ENCODE measurements at places on chromosomes 6 and 20.

DNA sequence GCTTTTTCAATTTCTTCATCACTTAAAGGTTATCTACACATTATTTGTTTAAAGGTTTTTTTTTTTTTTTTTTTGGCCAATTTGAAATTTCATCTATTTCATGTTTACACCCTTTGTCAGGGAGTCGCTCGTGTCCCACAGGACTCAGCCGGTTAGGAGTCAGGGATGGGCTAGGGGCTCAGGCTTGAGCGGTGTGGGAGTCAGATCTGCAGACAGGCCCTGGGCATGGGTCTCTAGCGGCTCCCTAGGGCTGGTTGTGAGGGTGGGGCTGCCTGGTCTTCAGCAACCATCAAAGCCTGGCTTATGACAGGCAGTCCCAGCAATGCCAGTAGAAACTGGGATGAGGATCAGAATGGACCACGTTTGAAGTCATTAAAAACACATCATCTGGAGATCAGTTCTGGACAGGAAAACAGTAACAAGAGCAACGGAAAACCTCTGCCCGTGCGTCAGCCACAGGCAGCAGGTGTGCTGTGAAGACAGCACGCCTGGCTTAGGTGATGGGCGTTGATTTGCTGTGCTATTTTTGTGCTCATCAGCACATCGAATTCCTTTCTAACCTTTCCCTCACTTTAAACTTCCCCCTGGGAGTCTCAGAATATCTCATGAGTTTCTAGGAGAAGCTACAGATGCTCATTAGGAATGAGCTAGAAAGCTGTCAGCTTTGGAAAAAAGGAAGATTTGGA lies 91.3 kb upstream of the MPC1 start:
- DNase-seq: no peak

GRCh38 chr6:166743406-166744222 lies 116.6 kb upstream of the RPS6KA2 start:
- DNase-seq: no peak

- no peak for DNase-seq
Observed at GRCh38 chr6:133203344-133203697, 37.8 kb upstream of the EYA4 start.

DNA sequence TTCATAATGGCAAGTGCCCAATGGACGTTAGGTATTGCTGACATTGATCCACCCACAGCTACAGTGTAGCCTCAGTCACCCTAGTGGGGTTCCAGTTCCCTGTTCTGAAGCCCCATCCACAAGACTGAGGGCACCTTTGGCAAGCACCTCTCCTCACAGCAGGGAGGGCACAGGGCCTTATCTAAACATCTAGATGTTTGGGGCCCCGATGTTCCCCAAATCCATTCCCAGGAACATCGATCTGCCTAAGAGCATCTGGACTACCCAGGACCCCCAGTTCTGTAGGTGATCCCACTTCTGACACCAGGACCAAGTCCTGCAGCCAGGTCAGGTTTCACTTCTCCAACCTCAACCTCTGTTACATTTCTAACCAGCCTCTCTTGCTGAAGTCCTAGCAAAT lies 10.6 kb downstream of the APCDD1L start:
- DNase-seq: no peak

DNA sequence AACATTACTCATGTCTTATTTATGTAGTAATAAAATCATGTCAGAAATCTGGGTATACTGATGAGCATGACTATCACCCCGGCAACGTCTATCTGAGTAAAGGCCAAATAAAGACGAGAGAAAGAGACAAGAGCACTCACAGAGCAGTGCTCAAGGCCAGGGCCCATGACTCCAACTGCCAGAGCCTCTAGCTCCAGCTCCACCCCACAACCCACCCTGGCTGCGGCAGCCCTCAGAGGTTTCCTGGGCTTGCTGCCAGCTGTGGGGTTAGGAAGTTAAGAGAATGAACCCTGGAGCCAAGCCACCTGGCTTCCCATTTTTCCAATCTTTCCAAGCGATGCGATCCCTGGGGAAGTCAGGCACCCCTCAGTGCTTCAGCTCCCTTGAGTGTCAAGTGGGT lies 92.0 kb upstream of the PAX1 start:
- DNase-seq: no peak

- no peak for DNase-seq
Observed at GRCh38 chr20:49603209-49603627, 35.3 kb upstream of the PTGIS start.

GRCh38 chr6:6330407-6330806 lies 9.9 kb upstream of the F13A1 start:
- no peak for DNase-seq

DNA sequence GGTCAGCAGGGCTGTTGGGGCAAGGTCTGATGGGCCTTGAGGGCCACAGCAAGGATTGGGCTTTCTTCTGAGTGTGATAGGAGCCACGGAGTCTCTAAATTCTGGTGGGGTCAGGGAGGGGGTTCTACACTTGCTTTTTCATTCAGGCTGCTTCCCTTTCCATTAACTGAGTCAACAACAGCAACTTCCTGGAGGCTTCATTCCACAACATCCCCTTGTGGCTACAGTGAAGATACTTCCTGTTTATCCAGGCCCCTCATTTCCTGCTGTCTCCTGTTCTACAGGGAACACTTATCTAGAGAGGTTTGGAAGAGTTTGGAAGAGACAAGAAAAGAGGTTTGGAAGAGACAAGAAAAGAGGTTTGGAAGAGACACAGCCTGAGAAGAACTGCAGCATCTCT lies 144.8 kb upstream of the ENPP5 start:
- DNase-seq: no peak

DNA sequence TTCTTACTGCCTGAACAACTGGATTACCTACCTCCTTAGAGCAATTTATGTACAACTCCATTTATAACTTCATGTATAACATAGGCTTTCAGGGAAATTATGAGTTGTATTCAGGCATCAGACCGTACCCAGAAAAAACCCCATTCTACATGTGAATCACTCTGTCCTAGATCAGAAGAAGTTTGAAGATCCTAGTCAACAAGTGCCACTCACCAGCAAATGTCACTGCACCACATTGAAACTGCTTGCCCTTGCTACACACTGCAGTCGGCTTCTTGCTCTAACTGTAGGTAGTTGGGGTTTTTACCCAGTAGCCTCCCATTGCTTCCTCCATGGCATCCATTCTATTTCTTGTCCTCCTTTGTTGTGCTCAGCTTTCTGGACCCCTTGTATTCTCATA lies 132.4 kb downstream of the DNAH8 start:
- DNase-seq: no peak

DNA sequence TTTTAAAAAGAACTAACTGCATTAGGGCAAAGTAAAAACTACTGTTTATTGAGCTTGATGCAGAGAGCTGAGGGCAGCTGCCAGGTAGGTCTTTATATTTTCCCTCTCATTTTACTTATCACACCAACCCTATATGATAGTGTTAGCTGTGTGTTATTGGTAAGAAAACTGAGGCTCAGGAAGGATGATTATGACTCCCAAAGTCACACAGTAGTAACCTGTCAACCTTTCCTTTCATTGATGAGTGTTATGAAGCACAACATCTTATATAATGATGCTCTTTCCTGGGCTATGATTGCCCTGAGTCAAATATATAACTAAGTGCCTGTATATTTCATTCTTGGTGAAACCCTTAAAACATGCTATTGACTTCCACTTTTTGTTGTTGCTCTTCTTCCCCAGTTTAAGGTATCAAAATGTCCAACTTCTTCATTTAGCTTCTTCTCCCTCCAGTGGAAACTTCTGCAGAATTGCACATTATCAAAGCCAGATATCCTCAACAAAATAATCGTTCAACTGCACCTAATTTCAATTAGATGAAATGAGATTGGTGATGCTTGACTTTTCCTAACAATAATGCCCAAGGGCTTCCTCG lies 8.1 kb downstream of the GFOD1 start:
- DNase-seq: no peak

- DNase-seq: no peak
Observed at GRCh38 chr6:29919506-29920445, 22.6 kb upstream of the HLA-A start.

- DNase-seq: no peak
Observed at GRCh38 chr20:60269573-60270162, 311.4 kb downstream of the CDH26 start.

- no peak for DNase-seq
Observed at GRCh38 chr20:62578294-62578897, 63.9 kb upstream of the SLCO4A1 start.

- no peak for DNase-seq
Observed at GRCh38 chr20:36010076-36010475, 41.7 kb downstream of the CNBD2 start.

DNA sequence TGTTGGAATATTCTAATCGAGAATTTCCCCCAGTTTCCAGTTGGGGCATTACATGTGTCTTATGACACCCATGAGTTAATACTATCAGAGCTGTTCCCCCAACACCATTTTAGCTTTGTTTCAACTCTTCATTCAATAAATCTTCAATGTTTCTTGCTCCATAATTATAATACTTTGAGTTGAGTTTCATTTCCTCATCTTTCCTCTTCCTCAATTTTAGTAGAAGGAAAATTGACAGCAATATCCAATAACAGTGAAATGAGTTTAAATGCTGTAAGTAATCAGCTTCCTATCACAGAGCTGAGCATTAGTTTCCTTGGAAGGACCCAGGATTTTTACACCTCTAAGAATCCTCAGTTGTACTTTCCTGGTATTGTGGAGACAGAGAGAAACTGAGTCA lies 1.0 kb upstream of the STMND1 start:
- no peak for DNase-seq

GRCh38 chr20:30593572-30593971 lies 663.9 kb upstream of the DEFB115 start:
- no peak for DNase-seq

GRCh38 chr6:168209420-168209819 lies 110.2 kb downstream of the DACT2 start:
- no peak for DNase-seq

DNA sequence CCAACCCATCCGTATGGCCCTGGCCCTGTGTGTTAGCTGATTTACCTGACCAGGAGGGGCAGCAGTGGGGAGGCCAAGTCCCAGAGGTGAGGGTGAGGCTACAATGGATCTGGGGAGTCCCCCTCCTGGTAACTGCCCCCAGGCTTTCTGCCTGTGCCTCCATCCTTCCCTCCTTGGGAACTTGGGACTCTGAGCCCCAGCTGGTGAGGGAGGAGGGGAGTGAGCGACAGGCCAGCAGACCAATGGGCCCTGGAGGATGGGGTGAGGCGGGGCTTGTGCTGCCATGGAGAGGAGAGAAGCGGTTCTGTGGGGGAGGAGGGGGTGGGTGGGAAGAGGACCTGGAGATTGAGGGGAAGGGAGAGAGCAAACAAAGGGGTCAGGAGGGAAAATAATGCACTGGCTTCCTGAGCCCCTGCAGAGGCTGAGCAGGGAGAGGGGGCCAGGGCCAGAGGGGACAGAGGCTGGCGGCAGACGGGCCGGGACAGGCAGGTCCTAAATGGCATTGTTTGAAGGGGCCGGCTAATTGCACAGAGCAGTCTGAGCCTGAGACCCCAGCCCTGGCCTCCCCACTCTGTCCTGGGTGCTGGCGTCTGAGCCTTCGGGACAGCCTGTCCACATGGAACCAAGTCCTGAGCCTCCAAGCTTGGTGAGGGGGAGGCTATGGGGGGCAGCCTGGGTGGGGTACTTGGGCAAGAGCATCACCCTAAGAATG lies 17.5 kb downstream of the DNMT3B start:
- no peak for DNase-seq

GRCh38 chr6:164014346-164015087 lies 600.0 kb downstream of the QKI start:
- no peak for DNase-seq

GRCh38 chr6:56223995-56224394 lies 23.4 kb downstream of the COL21A1 start:
- DNase-seq: no peak

DNA sequence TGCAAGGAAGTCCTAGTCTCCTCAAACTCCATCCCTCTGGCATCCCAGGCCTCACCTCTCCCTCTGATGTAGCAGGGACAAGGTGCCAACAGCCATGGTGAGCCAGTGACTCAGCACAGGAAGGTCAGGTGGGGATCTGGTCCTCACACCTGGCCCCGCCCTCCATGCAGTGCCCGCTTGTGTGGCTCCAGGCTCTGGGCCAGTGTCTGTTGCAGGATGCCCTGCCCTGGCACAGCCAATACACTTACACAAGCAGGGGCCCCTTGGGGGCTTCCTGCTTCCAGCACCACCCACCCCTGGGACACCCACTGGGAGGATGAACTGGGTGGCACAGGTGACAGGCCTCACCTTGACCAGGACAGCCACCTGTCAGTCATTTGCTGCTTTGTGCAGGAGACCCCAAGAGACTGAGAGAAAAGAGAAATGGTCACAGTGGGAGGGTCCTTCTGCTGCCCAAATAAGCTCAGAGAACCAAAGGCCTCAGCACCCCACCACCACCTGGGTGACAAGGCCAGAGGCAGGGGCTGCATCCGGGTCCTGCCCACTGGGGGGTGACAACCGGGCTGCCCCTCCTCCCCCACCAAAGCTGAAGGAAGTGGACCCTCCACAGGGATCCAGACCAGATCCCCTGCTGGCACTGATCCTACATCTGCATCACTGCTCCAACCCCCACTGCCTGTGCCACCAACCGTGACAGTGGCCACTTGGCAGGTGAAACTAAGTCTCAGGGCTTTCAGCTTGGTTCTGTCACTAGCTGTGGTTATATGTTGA lies 658.8 kb upstream of the DEFB115 start:
- no peak for DNase-seq

DNA sequence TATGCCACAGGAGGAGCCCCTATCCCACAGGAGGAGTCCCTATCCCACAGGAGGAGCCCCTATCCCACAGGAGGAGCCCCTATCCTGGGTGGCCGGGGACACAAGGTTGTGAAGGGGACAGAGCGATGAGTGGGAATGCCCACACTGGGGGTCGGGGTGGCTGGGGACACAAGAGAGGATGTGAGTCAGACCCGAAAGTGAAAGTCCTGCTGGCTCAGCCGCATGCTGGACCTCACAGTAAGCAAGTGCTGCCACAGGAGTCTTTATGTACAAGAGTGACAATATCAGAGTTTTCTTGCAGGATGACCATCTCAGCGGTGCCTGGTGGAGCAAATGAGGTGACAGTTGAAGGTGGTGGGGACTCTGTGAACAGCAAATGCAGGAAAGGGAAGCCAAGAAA lies 93.7 kb downstream of the PSMB1 start:
- DNase-seq: no peak

DNA sequence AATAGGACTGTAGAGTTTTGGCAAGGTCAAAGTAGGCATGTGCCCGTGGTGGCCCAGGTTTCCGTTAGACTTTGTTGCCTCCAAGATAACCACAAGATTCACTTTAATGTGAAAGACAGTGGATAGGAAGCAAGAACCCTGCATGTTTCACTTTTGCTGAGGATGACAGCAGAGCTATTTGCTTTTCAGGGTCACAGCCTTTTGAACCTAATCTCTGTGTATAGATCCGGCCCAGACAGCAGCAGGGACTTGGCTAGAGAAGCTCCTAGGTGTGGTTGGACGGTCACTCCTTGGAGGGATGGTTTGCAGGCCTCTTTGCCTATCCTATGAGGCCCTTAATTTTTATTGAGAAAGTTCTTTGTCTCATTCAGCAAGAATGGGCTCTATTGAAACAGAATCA lies 538.8 kb downstream of the HACE1 start:
- DNase-seq: no peak
